ENCODE measurements at places on chromosomes 13 and 19.

- no peak for DNase-seq
These were observed 39.0 kb downstream of the C1QTNF9 start for GRCh38 chr13:24348385-24348784.

DNA sequence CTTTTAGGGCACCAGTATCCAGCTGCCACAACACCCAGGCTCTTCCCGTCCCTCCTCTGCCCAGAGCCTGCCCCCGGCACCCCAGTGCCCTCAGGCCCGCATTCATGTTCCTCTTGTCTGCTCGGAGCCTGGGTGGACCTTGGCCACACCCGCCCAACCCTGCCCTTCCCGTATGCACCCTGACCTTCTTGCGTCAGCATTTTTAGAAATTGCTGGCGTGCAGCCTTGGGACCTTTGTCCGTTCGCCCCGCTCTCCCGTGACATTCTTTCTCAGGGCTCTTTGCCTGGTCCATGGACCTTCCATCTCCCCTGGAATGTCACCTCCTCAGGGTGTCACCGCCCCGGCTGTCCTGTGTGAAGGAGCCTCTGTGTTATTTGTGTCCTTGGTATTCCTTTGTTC is 7.6 kb downstream of the NUCB1 start:
- DNase-seq, result no peak

- no peak for DNase-seq
These were observed 612.1 kb downstream of the TBC1D4 start for GRCh38 chr13:74869846-74870245.

GRCh38 chr13:56932104-56932503 is 208.6 kb upstream of the PRR20A start:
- no peak for DNase-seq

DNA sequence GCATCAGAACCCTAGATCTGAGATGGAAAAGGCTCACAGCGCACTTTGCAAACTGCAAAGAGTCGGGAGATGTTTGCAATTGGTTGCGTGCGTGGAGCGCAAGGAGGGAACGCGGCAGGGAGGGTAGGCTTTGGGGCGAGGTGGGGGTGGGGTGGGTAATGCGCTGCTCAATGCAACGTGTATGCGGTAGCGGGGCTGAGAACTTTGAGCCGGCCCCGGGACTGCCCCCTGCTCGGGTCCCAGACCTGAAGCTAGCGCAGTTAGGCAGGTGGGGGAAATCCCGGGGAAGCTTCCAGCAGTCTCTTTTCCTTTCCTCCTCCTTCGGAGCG is 971 bp downstream of the FOSB start:
- DNase-seq, result no peak

DNA sequence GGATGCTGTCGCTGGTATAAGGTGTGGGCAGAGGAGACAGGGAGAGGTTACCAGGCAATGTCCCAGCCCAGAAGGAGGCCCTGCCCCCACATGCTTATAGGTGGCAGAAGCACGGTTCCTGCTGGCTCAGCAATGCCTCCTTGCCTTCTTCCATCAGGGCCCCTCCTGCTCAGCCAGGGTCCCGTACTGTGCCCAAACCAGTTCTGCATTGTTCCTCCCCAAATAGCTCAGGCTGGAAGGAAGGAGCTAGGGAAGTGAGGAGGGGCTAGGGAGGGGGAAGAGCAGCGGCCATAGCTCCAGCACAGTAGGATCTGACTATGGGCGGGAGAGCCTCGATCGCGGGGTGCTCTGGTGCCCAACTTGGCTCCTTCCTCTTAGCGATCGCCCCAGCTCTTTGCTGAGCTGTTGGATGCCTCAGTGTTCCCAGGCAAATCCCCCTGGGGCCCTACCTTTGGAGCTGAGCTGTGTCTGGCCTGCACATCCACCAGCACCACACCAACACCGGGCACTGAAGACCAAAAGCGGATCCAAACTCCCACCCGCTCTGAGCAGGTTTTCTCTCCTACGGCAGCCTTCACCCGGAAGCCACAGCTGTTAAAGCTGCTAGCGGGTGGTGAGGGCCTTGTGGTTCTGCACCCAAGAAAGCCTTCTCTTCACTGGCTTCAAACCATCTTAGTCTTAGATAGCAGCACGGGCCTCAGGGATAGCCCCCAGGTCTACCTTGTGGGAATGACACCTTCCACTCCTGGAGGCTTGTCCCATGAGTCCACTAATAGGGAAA is 32.1 kb upstream of the PEPD start:
- no peak for DNase-seq

DNA sequence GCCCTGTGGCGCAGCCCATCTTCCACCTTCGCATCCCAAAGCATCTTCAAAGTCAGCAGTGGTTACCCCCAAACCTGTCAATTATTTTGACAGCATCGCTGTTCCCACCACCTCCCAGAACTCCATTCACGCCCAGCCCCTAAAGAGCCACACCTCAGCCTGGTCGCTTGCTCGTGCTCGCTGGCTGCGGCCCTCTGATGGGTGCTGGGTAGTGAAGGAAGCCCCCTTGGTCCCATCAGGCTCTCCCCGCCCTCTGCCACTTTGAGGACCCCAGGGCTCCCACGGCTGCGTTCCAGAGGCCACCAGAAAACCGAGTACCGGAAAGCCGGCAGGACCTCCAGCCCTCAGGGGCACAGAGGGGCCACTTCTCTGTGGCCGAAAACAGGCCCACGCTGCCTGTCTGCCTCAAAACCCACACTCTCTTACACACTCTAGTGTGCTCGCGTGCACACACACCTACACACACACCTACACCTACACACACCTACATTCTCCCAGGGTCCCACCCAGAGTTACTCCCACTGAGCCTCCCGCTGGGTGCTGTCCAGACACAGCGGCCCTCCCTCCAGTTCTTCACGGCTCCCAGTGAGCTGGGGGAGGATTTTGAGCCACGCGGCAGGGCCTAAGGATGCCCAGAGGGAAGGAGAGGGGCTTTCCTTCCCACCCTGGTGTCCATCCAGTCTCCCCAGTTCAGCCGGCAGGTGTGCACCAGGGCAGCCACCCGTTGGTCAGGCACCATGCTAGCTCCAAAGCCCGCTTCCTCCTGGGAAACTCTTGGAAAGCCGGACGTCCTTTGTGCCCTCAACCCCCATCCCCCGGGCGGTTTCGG is 1.9 kb downstream of the VSTM2B start:
- DNase-seq, result no peak

GRCh38 chr13:30616927-30617314 is 799 bp upstream of the USPL1 start:
- DNase-seq, result peak; percentile 37

GRCh38 chr19:15234431-15235130 is 2.3 kb upstream of the EPHX3 start:
- DNase-seq, result no peak

- no peak for DNase-seq
These were observed 1322.7 kb downstream of the UQCRFS1 start for GRCh38 chr19:27890206-27890605.

DNA sequence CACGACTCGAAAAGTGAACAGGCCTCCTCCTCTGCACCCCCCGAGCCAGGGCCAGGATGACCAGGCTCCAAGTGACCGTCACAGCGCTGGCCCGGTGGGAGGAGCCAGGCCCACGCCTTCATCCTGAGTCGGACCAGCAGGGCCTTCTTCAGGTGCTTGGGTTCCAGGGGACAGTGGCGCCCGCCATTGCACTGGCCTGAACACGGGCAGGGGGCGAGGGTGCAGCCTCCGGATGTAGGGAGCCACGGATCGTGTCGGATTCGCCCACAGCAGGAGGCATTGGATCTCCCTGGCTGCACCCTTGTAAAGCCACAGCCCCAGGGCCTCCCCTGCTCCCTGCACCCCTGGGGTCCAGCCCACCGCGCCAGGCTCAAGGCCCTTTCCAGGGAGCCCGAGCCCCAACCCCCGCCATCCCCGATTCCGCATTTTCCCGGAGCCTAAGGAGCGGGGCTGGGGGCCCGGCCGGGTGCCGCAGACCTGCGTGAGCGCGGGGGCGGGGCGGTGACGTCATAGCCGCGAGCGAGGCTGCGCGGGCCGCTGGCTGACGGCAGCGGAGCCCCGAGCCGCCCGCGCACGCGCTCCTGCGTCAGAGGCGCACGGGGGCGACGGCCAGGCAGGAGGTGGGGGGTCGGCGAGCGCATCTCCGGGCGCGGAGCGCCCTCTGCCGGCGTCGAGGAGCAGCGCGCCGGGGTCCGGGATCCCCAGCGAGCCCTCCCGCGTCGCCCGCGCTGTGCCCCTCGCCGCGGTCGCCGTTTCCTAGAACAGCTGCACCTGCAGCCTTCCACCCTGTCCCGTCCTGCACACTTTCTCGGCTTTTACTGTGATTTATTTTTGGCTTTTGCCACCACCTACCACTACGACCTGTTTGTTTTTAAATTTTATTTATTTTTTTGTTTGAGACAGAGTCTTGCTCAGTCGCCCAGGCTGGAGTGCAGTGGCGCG is 1.5 kb upstream of the ATP5F1D start:
- peak; percentile 90 for DNase-seq

- no peak for DNase-seq
These were observed 487.8 kb downstream of the DACH1 start for GRCh38 chr13:71378961-71379905.

DNA sequence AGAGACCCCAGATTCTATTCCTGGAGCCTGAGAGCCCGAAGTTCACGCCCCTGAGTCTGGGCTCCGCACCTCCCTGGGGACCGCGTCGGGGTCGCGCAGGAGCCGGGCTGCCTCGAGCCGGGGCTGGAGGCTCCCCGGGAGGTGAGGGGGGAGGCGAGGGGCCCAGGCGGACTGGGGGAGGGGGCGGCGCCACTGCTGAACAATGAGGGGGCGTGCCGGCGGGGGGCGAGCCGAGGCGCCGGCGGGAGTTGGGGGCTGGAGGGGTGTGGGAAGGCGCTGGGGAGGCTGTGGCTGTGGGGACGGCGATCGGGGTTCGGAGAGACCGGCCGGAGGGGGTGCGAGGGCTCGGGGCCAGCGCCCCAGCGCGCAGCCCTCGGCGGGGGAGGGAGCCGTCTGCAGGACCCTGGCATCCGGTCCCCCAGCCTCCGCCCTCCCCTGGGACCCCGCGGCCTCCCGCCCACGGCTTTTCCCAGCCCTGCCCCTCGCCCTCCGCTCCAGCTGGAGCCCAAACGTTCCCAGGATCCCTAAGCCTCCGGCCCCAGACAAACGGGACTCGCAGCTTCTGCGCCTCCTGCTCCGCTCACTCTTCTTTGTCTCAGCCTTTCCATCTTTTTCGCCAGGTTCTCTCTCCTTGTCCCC is 922 bp downstream of the PLEKHG2 start:
- DNase-seq, result peak; percentile 43

GRCh38 chr13:61916483-61916882 is 500.8 kb upstream of the PCDH20 start:
- no peak for DNase-seq
